ENCODE measurements at places on chromosomes 6 and 20.

GRCh38 chr20:17494201-17494600, 37.0 kb downstream of the BFSP1 start:
- DNase-seq, result no peak

- DNase-seq, result no peak
Measured at GRCh38 chr20:50057714-50058053, 55.3 kb downstream of the UBE2V1 start.

DNA sequence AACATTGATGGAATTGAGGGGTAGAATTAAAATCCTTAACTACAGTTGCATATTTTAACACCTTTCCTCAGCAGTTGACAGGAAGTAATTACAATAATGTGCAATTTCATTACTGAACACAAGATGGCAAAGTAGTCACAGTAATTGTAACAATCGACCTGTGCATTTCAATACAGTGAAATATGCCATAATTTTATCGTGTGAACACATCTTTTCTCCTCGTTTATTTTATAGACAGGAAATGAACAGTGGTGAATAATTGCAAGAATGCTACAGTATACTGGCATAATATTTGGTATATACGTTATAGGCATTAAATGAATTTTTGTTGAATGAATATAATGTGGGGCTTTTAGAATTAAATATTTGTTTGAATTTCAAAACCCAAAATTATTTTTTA, 25.0 kb downstream of the CYB5R4 start:
- DNase-seq, result no peak

GRCh38 chr20:5181492-5181891, 54.7 kb downstream of the CDS2 start:
- DNase-seq, result no peak

GRCh38 chr6:144739873-144740272, 454.7 kb downstream of the UTRN start:
- no peak for DNase-seq

All from SJSA1 (cell line).